ENCODE measurements at places on chromosomes 13 and 19. TPM values are rescaled to one million over a fixed set of nuclear protein-coding genes. Genes with fewer than 3 reads are reported as not detected.

DNA sequence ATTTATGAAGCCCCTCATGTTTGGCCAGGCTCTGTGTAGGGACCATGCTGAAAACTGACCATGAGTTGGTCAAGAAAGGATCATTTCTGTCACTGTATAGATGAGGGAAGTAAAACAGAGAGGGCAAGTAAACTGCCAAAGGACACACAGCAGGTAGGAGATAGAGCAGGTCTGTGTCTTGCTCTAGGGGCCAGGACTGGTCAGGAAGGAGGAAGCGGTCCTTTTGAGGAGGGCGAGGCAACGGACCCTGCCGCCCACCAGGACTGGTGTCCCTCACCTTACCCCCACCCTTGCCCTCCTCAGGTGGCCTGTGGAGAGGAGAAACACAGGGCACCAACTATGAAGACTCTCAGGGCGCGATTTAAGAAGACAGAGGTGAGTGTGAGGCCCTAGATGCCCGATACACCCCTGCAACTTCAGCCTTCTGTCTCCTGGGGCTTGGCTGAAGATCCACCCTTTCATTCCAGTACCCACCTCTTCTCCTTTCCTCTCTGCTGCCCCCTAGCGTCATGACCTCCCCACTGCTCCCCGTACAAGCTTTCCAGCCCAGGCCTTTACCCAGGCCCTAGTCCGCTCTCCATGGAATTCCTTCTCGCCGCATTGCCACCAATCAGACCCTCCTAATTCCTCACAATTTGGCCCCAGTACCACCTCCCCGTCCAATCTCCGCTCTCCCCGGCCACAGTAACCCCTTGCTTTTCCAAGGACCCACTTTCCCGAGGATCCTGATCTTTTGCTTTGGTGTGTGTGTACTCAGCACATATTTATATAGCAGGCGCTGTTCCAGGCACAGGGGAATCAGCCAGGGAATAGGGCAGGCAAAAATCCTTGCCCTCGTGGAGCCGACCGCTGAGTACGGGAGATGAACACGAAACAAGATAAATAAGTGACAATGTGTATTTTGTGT, 3.9 kb downstream of the ANKRD24 start:
- DNase-seq, result no peak

The LGALS14 gene
- total RNA-seq, result not detected

The KIR2DL4 gene
- not detected for total RNA-seq

DNA sequence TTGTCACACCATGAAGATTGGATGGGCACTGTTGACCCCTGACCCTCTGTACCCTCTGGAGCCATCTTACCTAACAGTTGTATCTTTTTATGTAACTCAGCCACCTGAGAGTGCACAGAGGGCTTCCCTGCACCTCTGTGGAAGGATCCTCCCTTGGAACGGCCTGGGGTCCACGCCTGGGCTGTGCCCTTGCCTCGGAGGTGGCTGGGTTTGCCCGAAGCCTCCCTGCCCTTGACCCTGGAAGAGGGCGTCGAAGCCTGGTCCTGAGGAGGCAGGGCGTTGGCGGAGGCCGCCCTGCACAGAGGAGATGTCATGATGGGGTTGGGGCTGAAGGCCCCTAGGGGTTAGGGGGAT, 241 bp downstream of the ODAD3 start:
- DNase-seq, result no peak

DNA sequence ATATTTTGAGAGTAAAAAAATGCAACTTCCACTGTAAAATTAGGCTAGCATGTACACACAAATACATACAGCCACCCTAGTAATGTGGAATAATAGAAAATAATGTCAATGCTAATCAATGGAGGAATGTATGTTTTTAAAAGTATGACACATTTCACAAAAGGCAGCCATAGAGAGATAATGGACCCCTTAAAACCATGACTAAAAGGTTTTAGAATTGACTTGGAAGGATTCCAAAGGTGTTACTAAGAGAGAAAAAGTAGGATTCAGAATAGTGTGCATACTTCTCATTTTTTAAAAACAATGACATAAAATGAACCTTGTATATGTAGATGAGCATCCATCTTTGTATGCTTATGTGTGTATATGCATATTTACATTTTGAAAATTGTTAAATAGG, 597.9 kb upstream of the PCDH9 start:
- DNase-seq, result no peak

- no peak for DNase-seq
These were observed 5.0 kb downstream of the WASF3 start for GRCh38 chr13:26562512-26562890.

The NLRP9 gene
- total RNA-seq, result not detected
